Stimulated activated CD8-positive, alpha-beta memory T cell treated with anti-CD3 and anti-CD28 coated beads, Interleukin-7, amount 100 ng/mL, for 4 hours (primary cell): ENCODE measurements at places on chromosomes 11 and 22.

- no peak for DNase-seq
Measured at GRCh38 chr11:9230296-9230695, 34.9 kb downstream of the DENND5A start.

- DNase-seq = no peak
Measured at GRCh38 chr11:68845351-68846002, 3.8 kb upstream of the CPT1A start.

- DNase-seq = no peak
Measured at GRCh38 chr22:30373331-30374325, 13.6 kb downstream of the RNF215 start.

GRCh38 chr11:123682696-123683410, 28.4 kb upstream of the SCN3B start:
- DNase-seq = no peak

DNA sequence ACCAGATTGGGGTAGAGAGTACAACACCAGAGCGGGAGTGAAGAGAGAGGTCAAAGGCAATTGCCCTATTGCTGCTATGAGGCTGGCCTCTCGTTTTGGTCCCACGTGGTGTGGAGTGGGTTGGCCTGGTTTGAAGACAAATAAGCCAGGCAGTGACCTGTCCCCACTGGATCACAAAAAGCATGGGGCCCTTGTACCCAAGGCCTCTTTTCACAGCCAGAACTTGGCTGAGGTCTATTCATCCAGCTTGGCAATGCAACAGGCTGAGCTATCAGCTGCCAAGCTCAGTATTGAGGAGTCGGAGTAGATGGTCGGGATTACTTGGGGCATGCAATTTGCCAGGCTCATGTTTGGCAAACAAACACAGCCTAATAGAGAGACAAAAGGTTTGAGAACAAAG, 19.2 kb upstream of the GALNT18 start:
- DNase-seq = no peak

DNA sequence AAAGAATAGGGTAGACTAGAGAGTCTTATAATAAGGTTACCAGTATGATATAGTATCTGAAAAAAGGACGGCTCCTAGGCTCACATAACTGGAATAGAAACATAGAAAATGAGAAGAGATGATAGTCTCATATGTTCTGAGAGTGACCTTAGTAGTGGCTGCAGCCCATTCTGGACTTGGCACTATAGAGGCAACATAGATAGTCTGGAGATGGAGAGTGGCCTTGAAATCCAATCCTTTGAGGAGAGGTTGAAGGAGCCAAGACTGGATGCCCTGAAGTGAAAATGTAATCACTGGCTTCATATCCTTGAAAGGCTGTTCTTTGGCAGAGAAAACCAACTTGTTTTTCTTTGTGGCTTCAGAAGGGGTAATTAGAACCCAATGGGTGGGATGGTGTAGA, 81.1 kb downstream of the STIM1 start:
- no peak for DNase-seq

- DNase-seq = no peak
Measured at GRCh38 chr11:70502677-70503467, 104.5 kb downstream of the CTTN start.

GRCh38 chr11:68796801-68797200, 44.9 kb downstream of the CPT1A start:
- DNase-seq = no peak

DNA sequence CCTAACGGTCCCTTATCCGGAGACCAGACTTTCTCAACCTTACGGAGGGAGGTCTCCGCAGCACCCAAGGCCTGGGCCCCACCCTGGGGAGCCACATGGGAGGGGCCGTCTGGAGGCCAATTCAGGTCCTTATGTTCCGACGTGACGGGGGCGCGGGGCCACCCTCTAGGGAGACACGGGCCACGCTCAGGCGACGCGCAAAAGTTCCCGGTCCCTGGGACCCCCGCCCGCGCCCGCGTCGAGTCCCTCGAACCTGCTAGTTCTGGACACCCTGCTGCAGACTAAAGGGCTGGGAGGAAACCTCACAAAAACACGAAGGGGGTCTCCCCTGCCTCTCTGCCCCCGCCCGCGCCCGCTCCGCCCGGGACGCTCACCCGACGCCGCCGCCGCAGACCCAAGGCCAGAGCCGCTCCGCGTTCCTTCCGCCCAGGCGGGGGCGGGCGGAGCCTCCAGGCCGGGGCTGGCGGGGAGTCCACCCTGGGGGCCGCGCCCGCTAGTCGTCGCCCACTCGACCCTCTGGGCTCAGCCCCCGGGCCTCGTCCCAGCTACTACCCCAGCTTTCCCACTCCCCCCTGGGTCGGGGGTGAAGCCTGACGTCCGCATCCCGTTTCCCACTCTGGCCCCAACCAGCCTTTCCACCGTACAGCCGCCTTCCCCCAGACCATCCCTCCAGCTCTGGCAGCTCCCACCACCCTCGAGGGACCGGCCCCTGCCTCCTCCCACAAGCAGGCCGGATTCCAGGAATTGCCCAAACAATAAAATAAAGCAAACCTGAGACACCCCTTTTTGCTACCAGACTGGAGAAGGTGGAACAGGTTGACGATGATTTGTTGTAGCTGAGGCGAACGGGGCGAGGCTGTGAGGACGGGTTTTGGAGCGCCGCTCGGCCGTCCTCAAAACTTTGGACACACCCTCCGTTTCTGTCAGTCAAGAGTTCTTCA, 2.7 kb downstream of the RNH1 start:
- no peak for DNase-seq

DNA sequence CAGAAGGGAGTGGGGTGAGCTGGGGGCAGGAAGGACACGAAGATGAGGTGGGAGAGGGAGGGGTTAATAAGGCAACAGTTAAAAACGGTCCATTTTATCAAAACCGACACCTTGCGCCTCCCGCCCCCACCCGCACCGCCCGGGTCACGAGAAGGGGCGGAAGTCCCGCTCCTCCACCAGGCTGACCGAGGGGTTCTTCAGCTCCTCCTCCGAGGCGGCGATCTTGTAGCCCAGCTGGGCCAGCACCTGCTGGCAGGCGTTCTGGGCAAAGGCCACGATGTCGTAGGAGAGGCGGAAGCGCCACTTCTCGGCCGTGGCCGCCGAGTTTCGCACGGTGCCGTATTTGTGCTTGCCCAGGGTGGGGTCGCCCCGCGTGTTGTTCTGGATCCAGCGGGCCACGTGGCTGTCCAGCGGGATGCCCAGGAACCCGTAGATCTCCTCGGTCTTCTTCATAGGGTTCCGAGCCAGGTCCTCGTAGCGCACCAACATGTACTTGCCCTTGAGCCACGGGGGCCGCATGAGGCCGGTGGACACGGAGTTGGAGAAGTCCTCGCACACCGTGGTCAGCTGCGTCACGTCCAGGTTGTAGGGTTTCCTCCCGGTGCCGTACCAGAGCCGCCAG, 15.8 kb downstream of the CHST1 start:
- no peak for DNase-seq
